ENCODE measurements at places on chromosomes 2 and 18.

DNA sequence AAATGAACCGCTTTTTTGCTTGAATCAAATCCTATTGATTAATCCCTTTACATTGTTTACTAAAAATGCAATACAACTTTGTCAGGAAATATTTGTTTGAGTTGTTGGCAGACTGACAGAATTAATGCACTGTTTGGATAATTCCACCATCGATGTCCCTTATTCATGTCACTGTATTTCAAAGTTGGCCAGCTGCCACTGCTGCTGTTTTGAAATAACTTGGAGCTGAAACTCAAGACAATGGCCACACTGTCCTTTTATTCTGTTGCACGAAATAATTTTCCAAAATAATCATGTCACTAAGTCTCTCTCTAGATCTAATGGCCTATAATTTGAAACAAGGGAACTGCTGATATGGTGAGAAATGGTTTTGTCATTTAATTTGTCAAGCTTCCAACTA is 55.2 kb upstream of the PAX3 start:
- DNase-seq: no peak

DNA sequence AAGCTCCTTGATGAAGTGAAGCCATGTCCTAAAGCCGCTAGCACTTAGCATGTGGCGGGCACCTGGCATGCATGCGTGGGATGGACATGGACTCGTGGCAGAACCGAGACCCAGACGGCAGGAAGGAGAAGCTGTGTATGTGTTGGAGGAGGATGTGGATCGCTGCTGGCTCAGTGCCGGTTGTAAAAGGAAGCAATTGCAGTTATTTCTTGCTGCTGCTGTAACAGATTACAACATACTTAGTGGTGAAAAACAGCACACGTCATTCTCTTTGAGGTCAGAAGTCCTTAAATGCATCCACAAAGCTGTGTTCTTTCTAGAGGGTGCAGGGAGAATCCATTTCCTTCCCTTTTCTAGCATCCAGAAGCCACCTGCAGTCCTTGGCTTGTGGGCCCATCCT is 74.6 kb downstream of the AGAP1 start:
- no peak for DNase-seq

GRCh38 chr2:167293172-167293781 is 405.0 kb downstream of the XIRP2 start:
- no peak for DNase-seq

DNA sequence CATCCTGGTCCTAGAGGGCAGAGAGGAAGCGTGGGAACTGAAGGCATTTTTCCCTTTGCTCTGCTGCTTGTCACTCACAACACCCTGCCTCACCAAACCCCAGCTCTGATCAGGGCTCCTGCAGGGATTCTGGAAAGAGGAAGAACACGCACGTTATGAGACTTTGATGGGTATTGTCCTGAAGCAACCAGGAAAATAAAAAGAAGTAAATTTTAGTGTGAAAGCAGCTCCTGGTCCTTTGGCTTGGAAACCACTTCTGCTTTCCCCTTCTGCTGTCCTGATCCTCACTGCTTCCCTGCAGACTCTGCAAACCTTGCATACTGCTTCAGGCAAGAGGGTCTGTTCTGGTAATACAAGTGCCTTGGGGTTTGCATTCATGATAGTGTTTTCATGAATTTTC is 164.1 kb downstream of the SLC8A1 start:
- DNase-seq: no peak

DNA sequence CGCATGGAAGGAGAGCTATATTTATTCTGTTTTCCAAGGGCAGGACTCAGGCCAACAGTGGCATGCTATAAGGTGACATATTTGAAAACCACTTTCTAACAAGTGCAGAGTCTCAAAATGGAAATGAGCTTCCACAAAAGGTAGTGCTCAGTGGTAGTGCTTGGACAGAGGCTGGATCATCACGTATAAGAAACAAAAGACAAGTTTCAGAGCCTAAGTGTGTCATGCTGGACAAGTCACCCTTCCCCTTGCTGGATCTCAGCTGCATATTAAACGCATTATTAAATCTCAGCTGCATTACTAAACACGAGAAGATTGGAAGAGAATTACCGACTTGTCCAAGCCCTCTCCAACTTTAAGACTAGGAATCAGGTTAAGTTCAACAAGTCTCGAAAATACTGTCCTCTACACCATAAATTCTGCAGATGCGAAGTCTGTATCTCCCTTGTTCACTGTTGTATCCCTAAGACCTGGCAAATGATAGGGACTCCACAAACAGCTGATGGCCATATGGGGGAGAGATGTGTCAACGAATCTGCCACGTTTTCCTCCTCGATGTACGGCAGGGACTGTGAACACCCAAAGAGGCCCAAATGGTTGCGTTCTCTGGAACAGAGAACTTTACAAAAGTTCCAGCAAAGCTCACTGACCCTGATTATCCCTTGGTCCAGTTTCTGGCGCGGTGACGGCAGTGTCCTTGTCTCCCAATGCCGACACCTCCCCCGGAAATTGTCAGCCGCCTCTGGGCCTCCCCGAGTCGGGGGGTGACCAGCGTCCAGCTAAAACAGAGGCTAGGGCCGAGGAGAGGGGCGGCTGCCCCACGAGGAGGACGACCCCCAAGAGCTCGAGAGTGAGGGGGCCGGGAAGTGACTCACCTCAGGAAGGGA is 611 bp downstream of the NOL10 start:
- no peak for DNase-seq

DNA sequence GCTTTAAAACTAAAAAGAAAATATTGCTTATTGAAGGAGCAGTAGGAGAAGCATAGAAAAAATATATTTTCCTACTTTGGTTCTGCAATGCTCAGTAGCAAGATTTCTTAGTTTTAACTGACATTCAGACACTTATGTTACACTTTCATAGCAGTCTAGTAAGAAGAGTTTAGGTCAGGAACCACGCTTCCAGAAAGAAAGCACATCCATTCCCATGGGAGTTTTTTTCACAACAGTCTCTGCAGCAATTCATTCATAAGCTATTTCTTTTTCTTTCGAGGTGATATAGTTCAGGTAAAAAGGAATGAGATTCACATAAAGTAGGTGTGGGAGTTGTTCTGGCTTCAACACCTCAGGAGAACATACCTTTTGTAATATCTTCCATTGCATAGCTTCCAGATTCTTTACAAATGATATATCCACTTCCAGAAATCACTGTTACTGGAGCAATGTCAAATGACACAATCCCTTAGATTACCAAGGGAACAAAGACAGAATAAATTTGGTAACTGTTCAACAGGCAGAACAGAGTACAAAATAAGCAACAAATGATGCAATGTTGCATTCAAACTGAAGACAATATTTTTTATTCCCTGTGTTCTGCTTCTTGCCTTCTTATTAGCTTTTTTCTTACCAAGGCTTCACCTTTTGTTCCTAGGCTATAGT is 95.2 kb upstream of the GULP1 start:
- no peak for DNase-seq

GRCh38 chr18:38868757-38869156 is 1303.2 kb upstream of the CELF4 start:
- DNase-seq: no peak

GRCh38 chr2:100422320-100423055 is 5.0 kb upstream of the CHST10 start:
- DNase-seq: no peak

- DNase-seq: no peak
Observed at GRCh38 chr2:44075541-44075940, 79.8 kb upstream of the LRPPRC start.

GRCh38 chr18:38307914-38308313 is 742.3 kb upstream of the CELF4 start:
- DNase-seq: no peak

- no peak for DNase-seq
Observed at GRCh38 chr2:226180281-226180884, 619.2 kb downstream of the IRS1 start.

GRCh38 chr18:23114911-23115310 is 20.4 kb upstream of the CABLES1 start:
- DNase-seq: no peak

DNA sequence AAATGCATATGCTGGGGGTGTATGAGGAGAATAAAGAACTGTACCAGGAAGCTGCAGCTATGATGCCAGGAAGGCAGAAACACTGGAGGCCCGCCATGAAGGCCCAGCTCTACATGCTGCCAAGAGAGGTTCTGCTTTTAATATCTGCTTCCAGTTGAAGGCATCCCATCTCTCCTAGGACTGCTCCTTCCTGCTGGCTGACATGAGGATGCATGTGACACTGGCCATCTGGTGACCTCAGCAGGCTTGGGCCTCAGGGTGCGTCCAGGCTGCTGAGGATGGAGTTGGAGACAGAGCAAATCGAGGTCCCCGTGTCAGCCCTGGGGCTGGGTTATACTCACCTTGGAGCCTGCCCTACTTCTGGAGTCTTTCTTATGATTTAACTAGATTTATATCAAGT is 49.0 kb downstream of the PSMG2 start:
- no peak for DNase-seq

- no peak for DNase-seq
Observed at GRCh38 chr2:226831266-226831665, 4.6 kb upstream of the RHBDD1 start.

- DNase-seq: no peak
Observed at GRCh38 chr2:208798698-208799097, 392.1 kb downstream of the PTH2R start.

- no peak for DNase-seq
Observed at GRCh38 chr18:8424481-8424880, 184.8 kb upstream of the RAB12 start.

DNA sequence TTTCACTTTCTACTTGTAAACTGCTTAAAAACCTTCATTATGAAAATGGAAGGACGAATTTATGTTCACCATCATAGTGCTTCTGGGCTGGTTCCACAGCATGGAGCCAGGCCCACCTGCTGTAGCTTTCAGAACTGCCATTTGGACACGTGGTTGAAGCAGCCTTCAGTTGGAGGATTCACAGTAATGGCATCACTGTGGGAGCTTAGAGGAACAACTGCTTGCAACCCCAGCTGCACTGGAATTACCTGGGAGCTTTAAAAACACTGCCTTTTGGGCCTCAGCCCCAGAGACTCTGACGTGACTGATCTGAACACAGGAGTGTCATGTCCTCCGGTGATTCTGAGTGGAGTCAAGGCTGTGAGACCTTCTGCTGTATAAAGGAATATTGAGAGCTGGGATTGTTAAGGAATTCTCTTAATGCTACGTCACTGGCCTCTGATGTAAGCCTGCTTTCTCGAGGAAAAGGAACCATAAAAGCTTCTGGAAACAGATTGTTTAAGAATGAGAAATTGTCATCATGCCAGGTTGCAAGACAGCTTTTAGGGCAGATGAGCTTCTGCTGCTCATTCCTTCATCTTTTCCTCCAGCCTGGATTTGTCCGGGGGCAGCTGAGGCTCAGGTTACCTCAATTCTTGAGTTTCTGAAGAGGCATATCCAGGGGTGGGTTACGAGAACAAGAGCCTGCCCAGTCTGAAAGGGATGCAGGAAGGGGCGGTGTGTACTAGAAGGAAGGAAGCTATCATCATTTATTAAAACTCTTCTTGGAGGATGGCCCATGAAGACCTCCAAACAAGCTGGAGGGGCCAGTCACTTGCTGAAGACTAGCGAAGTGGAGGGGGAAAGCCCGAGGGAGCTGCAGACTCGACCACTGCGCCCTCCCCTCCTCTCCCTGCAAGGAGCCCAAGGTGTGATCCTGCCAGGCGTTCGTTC is 1.3 kb upstream of the IL1R1 start:
- DNase-seq: no peak

GRCh38 chr2:169039702-169040101 is 8.6 kb upstream of the ABCB11 start:
- DNase-seq: no peak

DNA sequence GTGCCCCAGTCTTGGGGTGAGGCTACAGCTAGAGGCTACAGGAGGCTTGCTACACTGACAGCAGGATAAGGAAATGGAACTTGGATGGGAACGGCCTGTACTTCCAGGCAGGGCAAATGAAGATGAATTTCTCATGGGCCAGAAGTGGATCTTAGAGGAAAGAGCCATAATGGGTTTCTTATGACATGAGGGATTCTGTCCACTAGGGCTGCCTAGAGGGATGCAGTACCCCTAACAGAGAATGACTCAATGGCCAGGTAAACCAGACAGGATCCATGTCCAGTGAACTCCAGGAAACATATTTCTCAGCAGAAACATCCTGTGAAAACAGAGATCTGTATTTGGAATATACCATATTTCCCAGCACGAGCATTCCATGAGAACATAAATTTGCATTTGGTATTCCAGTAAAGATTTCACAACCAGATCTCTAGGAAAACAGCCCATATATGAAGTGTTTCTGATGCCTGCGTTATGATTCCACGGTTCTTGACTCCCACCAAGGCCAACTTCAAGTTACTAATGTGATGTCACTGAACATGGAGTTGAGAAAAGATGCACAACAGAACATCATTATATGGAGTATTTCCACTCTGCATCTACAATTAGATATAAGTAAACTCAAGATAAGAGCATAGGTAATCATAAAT is 11.5 kb upstream of the SLC35F5 start:
- DNase-seq: no peak

- DNase-seq: no peak
Observed at GRCh38 chr2:162475661-162476060, 131.7 kb downstream of the GCA start.
